ENCODE measurements at places on chromosomes 2 and 18.

- no peak for DNase-seq
- no peaks in the 10 kb centered on the region for H3K27me3 ChIP-seq
- no peaks in the 10 kb centered on the region for H3K36me3 ChIP-seq
- no peak overlapping the region for H3K4me3 ChIP-seq
These were observed 11.5 kb downstream of the LRRTM1 start for GRCh38 chr2:80293039-80293438.

DNA sequence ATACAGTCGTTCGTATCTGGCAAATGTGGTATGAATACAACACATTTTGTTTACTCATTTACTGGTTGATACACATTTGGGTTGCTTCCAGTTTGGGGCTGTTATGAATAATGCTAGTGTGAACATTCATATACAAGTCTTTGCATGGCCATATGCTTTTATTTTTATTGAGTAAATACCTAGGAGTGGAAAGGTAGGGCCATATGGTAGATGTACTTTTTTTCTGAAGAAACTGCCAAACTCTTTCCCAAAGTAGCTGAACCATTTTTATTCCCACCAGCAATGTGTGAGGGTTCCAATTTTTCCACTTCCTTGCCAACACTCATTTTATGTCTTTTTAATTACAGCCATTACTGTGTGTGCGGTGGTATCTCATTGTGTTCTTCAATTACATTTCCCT lies 496.2 kb upstream of the NRXN1 start:
- no peaks in the 10 kb centered on the region for H3K27me3 ChIP-seq
- H3K27ac ChIP-seq = no peak overlapping the region
- DNase-seq = no peak
- no peak overlapping the region for H3K4me3 ChIP-seq
- H3K36me3 ChIP-seq = no peaks in the 10 kb centered on the region

DNA sequence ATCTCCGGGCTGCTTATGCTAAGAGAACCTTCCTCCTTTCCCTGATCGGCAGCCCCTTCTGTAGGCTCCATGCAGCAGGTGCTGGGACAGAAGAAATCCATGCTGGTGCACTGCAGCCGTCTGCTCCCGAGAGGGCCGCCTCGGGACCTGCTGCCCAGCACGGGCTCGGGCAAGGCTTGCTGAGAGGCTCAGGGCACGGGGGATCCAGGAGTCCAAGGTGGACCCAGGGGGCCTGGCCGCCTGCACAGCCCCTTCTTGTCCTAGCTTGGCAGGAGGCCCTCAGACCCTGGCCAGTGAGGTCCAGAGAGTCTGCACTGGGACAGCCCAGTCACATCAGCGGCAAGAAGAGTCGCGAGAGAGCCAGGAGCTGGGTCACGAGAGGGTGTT lies 13.3 kb upstream of the DUSP2 start:
- H3K27me3 ChIP-seq = no peaks in the 10 kb centered on the region
- H3K27ac ChIP-seq = peak overlapping the region; percentile 96
- H3K4me1 ChIP-seq = peaks cover 82% of the 10 kb centered on the region
- peak overlapping the region; percentile 62 for H3K4me3 ChIP-seq

- DNase-seq = no peak
- H3K36me3 ChIP-seq = no peaks in the 10 kb centered on the region
- no peak overlapping the region for H3K27ac ChIP-seq
- peaks cover 2% of the 10 kb centered on the region for H3K27me3 ChIP-seq
- H3K4me1 ChIP-seq = no peaks in the 10 kb centered on the region
These were observed 43.7 kb downstream of the TWIST2 start for GRCh38 chr2:238891457-238892203.

- peak overlapping the region; percentile 63 for H3K4me3 ChIP-seq
- H3K27ac ChIP-seq = peak overlapping the region; percentile 85
- peaks cover 92% of the 10 kb centered on the region for H3K4me1 ChIP-seq
These were observed 63.9 kb downstream of the DGKD start for GRCh38 chr2:233418052-233418760.

DNA sequence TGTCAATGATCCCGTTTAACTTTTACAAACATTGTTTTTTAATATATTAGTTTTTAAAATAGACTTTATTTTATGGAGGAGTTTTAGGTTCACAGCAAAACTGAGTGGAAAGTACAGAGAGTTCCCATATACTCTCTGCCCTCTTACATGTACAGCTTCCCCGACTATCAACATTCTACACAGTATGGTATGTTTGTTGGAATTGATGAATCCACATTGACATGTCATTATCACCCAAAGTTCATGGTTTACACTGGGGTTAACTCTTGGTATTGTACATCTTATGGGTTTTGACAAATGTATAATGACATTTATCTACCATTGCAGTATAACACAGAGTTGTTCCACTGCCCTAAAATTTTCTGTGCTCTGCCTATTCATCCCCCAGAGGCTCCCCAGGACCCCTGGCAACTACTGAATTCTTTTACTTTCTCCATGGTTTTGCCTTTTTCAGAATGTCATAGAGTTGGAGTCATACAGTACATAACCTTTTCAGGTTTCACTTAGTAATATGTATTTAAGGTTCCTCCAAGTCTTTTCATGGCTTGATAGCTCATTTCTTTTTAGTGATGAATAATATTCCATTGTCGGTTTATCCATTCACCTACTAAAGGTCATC lies 5.5 kb downstream of the APLF start:
- no peak overlapping the region for H3K27ac ChIP-seq
- H3K36me3 ChIP-seq = no peaks in the 10 kb centered on the region
- no peaks in the 10 kb centered on the region for H3K27me3 ChIP-seq
- H3K4me1 ChIP-seq = peaks cover 27% of the 10 kb centered on the region
- no peak for DNase-seq
- H3K4me3 ChIP-seq = no peak overlapping the region

DNA sequence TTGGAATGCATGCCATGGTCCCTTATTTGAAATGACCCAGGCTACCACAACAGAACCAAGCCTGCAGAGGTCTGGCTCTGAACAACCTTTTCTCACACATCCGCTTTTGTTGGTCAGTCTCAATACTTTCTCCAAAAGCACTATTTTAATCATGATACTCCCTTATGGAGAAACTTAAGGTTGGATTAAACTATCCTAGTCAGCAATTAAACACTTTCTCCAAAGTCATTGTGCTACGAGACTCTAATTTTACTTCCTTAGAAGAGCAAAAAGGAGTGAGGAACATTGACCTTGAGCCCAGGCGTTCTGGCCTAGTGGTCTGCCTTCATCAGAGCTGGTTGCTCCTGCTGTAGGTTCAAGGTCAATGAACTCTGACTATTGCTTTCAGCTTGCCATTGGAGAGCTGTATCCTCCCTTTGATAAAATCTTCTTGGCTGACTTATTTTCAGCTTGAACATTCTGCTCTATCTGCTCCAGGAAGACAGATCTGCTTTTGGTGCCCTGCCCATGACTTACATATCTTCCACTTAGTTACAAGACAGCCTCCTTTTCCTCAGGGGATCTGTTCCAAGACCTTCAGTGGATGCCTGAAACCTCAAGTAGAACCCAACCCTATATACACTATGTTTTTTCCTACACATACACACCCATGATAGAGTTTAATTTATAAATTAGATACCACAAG lies 91.2 kb downstream of the NCKAP5 start:
- DNase-seq = no peak
- H3K4me3 ChIP-seq = no peak overlapping the region
- no peaks in the 10 kb centered on the region for H3K27me3 ChIP-seq
- no peak overlapping the region for H3K27ac ChIP-seq

- H3K4me3 ChIP-seq = no peak overlapping the region
- no peak overlapping the region for H3K27ac ChIP-seq
- no peaks in the 10 kb centered on the region for H3K36me3 ChIP-seq
These were observed 14.9 kb upstream of the SNED1 start for GRCh38 chr2:240983361-240983995.

DNA sequence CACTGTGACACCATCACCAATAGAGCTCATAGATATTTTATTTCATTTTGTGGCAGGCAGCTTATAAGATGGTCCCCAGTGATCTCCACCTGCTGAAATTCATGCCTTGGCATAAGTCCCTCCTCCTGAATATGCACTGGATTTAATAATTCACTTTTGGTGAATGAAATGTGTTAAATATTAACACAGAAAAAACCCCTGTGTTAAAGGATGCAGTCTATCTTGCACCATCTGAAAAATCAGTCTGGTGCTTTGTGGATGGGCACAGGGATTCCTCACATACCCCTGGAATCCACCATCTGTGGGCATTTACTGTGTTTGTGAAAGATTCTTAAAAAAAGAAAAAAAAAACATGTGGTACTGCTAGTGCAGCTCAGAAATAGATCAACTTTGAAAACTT lies 26.1 kb upstream of the WIPF1 start:
- H3K36me3 ChIP-seq = peaks cover 39% of the 10 kb centered on the region
- peak overlapping the region; percentile 48 for H3K27ac ChIP-seq

DNA sequence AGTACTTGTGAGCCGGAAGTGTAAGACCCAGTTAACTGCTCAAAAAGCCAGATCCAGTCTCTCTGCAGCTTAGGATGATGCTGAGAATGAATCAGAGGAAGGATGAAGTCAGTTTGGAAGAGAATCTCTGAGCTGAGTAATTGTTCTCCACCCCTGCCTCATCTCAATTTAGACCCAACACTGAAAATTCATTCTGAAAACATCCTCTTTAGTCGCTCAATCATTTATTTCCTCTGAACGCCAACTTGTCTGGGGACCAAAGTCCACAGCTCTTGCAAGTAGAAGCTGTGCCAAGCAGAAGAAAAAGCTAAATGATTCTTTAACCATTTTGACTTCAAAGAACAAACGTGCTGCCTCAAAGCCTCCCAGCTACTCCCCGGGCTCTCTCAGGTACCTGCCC lies 177.1 kb upstream of the KLHL29 start:
- H3K27me3 ChIP-seq = peaks cover 5% of the 10 kb centered on the region
- H3K4me1 ChIP-seq = no peaks in the 10 kb centered on the region
- no peak overlapping the region for H3K27ac ChIP-seq
- H3K36me3 ChIP-seq = no peaks in the 10 kb centered on the region
- H3K4me3 ChIP-seq = no peak overlapping the region

GRCh38 chr2:109382951-109383350 lies 230.8 kb downstream of the SEPTIN10 start:
- H3K27ac ChIP-seq = no peak overlapping the region
- no peaks in the 10 kb centered on the region for H3K36me3 ChIP-seq
- H3K27me3 ChIP-seq = no peaks in the 10 kb centered on the region
- no peak overlapping the region for H3K4me3 ChIP-seq
- no peak for DNase-seq

- no peaks in the 10 kb centered on the region for H3K27me3 ChIP-seq
- no peak overlapping the region for H3K4me3 ChIP-seq
- DNase-seq = no peak
- no peaks in the 10 kb centered on the region for H3K4me1 ChIP-seq
- no peaks in the 10 kb centered on the region for H3K36me3 ChIP-seq
These were observed 57.4 kb downstream of the FECH start for GRCh38 chr18:57529151-57529550.

DNA sequence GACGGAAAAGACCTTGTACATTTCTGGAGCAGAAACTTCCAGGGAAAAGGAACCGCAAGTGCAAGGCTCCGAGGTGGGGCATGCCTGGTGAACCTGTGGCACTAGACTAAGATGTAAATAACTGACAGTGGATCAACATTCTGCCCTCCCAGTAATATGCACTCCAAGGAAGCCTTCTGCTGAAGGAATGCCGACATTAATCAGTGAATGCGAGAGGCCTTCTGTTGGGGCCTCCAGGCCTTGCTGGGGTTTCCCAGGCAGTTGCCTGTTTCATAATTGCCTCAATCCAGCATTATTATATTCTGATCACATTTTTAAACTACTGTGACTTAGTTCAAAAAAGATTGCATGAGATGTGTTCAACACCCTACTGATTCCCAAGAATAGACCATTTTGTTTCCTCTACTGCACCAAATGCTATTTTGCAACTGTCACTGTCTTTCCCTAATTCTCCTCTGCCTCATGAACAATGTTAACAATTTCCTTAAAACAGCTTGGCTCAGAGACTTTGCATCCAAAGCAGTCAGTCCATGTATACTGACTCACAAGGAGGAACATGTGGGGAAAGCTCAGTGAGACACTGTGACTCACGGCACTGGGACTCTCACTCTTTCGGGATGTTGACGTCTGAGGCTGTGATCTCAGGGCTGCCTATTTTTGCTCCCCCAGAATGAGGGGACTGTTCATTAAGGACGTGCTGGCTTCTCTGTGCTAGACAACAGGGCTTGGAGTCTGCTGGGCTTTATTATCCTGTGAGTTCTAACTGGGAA lies 10.5 kb upstream of the DSG2 start:
- H3K4me3 ChIP-seq = no peak overlapping the region
- peaks cover 4% of the 10 kb centered on the region for H3K27me3 ChIP-seq
- H3K36me3 ChIP-seq = no peaks in the 10 kb centered on the region
- H3K4me1 ChIP-seq = no peaks in the 10 kb centered on the region

DNA sequence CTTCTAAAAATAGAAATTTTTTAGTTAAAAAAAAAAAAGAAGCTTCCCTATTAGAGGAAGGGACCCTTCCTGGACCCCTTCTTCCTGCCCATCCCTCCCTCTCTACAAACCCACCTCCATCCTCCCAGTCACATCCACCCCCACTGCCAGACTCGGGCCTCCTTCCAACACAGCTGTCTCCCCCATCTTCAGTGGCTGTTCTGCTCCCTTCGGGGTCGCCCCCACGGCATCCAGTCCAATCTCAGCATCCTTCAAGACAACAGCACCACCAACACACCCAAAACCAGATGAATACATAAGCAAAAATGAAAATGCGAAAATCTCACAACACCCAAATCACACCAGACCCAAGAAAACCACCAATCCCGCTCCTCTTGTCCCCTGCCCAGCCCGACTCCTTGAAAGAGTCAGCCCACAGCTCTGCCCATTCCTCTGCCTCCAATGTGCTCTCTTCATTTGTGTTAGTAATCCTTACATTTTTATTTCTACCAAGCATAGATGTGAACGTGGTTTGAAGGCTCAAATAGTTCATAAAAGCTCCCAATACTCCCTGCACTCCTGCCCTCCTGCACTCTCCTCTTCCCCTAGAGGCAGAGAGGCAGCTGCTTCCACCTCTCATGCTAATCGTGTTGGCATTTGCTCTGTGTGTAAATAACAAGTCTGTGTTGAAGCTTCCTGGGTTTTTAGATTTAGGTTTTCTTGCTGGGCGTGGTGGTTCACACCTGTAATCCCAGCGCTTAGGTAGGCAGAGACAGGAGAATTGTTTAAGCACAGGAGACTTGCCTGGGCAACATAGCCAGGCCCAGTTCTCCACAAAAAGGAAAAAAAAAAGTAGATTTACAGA lies 37.0 kb downstream of the MAL start:
- H3K36me3 ChIP-seq = no peaks in the 10 kb centered on the region
- no peak for DNase-seq
- H3K27me3 ChIP-seq = no peaks in the 10 kb centered on the region
- peaks cover 29% of the 10 kb centered on the region for H3K4me1 ChIP-seq

GRCh38 chr2:229162015-229162414 lies 109.1 kb downstream of the PID1 start:
- no peaks in the 10 kb centered on the region for H3K27me3 ChIP-seq
- no peak for DNase-seq
- no peaks in the 10 kb centered on the region for H3K4me1 ChIP-seq
- no peaks in the 10 kb centered on the region for H3K36me3 ChIP-seq
- H3K4me3 ChIP-seq = no peak overlapping the region

DNA sequence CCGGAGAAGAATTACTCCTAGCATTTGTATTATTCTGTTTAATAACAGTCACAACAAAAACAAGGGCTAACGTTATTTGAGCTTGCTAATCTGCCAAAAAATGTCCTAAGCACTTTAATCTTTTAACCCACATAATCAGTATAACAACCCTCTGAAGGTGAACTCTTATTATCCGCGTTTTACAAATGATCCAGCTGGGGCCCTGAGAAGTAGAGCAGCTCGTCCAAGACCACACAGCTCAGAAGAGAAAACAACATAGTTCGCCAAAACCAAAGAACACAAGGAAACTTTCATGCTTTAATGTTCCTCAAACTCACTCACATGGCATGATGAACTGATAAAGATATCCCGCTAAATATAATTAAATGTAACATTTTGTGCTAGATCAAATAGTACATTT lies 159.7 kb upstream of the ZNF236 start:
- no peak for DNase-seq
- H3K4me3 ChIP-seq = no peak overlapping the region
